Glutamatergic neuron (in vitro differentiated cells): ENCODE measurements at places on chromosomes 5 and 9.

GRCh38 chr5:67195406-67196275 lies 958 bp downstream of the CD180 start:
- DNase-seq, result no peak

GRCh38 chr9:33166231-33167083 lies 679 bp downstream of the B4GALT1 start:
- DNase-seq, result peak; percentile 54

DNA sequence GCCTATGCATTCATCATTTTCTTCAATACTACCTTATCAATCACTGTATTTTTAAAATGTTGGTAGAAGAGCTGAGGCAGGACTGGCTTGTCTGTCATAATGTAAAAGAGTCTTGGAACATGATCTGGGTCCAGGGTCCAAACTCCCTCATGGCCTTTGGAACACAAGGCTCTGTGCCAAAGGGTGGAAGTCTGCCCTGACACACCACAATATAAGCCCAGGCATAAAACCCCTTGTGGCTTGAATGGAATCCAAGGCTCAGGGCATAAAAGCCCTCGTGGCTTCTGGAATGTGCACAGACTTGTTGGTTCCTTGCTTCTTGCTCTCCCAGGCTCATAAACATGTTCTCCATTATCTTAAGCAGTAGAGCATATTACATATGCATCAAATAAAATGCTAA lies 48.0 kb downstream of the GABRB2 start:
- no peak for DNase-seq

GRCh38 chr5:73531356-73531755 lies 33.1 kb downstream of the BTF3 start:
- no peak for DNase-seq

DNA sequence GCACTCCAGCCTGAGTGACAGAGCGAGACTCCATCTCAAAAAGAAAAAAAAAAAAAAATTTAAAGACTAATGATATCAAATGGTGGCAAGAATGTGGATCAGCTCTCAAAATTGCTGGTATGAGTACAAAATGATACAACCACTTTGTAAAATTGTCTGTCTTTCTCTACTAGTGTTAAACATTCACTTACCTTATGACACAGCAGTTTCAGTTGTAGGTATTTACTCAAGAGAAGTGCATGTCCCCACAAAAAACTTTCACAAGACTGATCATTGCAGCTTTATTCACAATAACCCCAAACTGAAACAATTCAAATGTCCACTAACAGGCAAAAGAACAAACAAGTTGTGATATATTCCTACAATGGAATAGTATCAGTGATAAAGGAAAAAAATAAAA lies 14.7 kb upstream of the CETN3 start:
- DNase-seq, result no peak

DNA sequence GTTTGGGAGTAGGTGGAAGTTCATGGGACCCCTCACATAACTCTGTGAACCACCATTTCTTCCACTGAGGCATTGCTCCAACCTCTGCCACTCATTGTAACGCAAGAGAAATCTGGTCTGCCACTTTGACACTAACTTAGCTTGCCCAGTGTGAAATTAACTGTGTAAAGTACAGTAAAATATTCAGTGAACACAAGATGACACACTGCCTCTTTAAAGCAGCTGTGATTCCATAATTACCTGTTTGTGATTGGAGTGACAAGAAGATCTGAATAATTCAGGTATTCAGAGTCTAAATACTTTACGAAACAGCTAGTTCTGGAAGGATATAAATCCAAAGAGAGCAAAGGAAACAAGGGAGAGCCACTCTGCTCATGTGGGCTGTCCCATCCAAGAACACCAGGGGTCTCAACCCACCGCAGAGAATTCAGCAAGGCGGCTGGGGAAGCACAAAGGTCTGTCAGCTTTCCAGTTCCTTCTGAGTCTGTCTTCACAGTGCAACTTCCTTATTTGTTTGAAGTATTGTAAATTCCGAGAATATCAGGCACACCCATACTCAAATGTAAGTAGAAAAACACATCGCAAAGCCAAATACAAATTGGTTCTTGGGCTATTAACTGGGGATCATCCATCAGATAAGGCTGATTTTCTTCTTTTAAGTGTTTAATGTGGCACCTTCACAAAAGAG lies 86.9 kb downstream of the GNAQ start:
- peak; percentile 33 for DNase-seq

- DNase-seq, result no peak
These were observed 3.7 kb upstream of the OTULIN start for GRCh38 chr5:14660833-14661232.

GRCh38 chr9:90915693-90916092 lies 114.1 kb downstream of the SYK start:
- DNase-seq, result peak; percentile 69
